ENCODE measurements at places on chromosomes 6 and 20.

GRCh38 chr6:169229615-169230321, 23.9 kb downstream of the THBS2 start:
- DNase-seq: no peak

DNA sequence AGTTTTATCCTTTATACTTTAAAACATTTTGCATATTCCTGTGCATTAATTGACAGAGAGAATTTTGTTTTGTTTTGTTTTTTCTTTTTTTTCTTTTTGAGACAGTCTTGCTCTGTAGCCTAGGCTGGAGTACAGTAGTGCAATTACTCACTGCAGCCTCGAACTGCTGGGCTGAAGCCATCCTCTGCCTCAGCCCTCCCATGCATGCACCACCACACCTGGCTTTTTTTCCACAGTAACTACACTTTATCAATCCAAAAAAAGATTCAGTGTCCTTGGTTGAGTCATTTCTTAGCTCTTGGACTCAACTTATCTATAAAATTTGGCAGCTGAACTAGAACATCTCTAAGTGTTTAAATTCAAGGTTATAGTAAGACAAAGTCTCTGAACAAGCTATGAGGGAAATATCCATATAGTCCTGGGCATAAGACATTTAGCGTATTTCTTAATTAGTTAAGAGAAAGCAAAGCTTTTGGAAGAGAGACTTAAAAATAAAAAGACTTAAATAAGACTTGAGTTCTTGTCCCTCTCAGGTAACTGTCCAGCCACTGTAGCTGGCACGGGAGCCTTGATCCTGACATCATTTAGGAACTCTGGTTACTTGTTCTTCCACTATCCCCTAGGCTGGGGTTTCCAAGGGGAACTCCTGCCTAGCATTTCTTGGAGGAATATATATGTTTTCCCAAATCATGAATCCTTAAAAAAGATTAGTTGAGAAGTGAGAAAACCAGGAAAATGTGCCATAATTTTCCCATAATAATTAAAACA, 300.1 kb downstream of the HACE1 start:
- no peak for DNase-seq

DNA sequence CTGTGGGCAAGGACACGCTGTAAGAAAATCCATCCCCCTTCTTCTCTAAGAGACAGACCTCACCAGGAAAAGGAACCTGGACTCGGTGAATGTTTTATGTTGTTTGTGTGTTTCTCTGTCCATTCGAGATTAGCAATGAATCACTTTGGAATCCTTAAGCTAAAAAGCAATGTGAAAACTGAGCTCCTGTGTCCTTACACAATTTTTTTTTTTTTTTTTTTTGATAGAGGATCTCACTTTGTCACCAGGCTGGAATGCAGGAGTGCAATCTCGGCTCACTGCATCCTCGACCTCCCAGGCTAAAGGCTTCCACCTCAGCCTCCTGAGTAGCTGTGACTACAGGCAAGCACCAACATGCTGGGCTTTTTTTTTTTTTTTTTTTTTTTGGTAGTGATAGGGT, 32.1 kb downstream of the BFSP1 start:
- no peak for DNase-seq

DNA sequence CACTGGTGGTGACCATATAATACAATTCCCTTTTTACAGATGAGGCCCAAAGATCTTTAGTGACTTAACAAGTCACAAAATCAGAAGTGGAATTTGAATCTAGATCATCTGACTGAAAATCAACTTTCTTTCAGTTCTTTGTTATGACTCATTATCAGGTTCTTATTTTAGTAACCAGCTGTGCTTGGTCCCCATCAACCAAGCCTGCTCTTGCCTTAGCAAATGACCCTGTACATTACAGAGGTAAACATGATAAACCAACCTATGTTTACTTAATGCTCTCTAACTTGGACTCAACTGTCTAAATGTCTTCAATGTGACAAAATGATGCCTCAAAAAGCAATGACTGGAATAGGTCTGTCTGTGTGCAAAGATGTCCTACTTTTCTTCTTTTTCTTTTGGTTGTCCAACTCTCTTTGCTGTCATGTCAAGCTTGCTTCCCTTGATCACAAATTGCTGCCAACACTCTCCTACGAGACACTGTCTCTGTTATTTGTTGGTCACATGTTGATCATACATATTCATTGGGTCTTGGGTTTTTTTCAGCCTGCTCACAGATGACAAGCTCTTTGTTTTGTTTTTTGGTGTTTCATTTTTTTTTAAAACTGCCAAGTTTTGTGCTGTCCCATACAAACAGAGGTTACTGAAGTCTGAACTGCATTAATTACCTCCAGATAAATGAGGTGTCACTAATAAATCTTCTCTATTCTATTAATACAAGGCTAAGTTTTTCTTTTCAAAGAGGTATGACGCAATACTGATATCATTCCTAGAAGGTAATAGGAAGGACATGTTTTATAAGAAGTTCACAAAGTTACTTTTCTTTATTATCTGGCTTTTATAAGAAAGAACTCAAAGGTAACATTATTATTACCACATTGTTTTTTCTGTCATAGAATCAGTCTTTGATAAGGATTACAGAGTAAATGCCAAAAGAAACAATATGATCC, 62.2 kb upstream of the PLN start:
- no peak for DNase-seq

DNA sequence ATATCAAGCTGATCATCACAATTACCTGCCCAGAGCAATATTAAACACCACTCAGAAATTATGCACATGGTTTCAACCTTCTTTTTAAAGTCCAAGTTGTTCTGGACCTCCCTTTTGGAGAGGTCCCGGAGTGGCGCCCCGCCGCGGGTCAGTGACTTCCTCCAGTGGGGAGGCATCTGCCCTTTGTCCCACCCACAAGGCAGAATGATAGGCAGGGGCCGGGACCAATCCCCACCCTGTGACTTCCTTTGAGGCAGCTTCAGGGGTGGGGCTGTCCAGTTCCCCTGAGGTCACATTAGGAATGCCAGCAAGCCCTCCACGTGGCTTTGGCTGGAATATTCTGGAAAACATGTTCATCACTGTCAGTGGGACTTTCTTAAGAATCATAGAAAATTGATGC, 207.0 kb downstream of the ANKRD60 start:
- DNase-seq: no peak
